Foreskin melanocyte (primary cell): ENCODE measurements at places on chromosomes 5 and 9.

DNA sequence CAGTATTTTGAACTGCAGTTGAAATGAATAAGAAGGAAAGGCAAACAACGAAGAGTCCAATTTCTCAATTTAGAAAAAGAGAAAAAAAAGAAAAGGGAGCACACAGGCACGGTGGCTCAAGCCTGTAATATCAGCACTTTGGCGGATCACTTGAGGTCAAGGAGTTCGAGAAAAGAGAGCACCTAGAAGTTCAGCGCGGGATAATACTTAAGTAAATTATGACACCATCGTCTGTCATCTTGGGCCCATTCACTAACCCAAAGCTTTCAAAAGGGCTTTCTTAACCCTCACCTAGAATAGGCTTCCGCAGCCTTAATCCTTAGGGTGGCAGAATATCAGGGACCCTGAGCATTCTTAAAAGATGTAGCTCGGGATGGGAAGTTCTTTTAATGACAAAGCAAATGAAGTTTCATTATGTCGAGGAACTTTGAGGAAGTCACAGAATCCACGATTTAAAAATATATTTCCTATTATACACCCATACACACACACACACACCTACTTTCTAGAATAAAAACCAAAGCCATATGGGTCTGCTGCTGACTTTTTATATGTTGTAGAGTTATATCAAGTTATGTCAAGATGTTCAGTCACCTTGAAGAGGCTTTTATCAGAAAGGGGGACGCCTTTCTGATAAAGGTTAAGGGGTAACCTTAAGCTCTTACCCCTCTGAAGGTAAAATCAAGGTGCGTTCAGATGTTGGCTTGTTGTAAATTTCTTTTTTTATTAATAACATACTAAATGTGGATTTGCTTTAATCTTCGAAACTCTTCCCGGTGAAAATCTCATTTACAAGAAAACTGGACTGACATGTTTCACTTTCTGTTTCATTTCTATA, 602 bp upstream of the CD274 start:
- DNase-seq: no peak

DNA sequence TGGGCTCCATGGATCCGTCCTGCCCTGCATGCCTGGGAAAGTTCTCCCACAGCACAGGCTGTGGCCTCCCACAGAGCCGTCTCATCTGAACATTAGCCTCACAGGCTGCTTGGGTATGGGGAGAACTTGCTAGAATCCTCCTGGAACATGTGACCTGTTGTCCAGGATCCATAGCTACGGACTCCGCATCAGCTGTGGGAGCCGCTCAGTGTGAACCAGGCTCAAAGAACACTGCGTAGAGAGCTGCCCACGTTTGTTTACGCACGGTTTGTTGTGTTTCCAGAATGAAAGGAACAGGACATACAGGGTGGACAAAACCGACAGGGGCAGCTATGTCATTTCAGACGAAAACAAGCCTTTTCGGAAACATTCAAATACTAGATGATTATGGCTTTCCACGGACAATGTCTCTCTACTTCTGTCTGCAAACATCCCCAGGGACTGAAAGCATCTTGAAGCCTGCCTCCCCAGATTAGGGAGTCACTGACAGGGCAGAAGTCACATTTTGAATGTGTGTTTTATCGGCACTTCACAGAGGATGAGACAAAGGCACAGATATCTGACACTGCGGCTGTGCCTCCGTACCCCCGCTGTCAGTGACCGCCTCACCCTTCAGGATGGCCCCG, 390.3 kb downstream of the GADD45G start:
- no peak for DNase-seq

DNA sequence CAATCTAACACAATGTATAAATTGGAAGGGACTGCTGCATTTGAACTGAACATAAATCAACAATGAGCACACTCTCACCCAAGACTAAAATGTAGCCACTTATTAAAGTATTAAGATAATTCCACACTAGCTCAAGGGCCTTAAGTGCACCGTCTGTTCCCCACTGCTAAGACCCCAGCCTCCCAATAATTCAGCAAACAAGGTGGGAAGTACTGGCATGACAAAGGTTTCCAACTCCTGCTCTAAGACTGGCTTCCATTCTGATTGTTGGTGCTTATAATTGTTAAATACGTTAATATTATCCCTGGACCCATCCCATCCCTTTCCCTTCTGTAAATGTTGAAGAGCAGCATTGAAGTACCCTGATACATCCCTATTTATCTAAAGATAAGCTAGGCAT, 636.7 kb downstream of the NR2F1-AS1 start:
- no peak for DNase-seq

- peak; percentile 76 for DNase-seq
Measured at GRCh38 chr5:177025101-177025601, 2.7 kb downstream of the ZNF346 start.

GRCh38 chr9:31119890-31120454, 1264.5 kb upstream of the ACO1 start:
- DNase-seq: peak; percentile 42

GRCh38 chr9:134704498-134704897, 62.9 kb downstream of the COL5A1 start:
- DNase-seq: no peak

GRCh38 chr9:119369680-119370366, 588 bp upstream of the BRINP1 start:
- no peak for DNase-seq

GRCh38 chr5:74390822-74391221, 249.7 kb downstream of the ENC1 start:
- DNase-seq: no peak

- DNase-seq: no peak
Measured at GRCh38 chr5:140018096-140018481, 25.0 kb downstream of the NRG2 start.

GRCh38 chr5:43115968-43116367, 4.7 kb upstream of the ZNF131 start:
- no peak for DNase-seq

DNA sequence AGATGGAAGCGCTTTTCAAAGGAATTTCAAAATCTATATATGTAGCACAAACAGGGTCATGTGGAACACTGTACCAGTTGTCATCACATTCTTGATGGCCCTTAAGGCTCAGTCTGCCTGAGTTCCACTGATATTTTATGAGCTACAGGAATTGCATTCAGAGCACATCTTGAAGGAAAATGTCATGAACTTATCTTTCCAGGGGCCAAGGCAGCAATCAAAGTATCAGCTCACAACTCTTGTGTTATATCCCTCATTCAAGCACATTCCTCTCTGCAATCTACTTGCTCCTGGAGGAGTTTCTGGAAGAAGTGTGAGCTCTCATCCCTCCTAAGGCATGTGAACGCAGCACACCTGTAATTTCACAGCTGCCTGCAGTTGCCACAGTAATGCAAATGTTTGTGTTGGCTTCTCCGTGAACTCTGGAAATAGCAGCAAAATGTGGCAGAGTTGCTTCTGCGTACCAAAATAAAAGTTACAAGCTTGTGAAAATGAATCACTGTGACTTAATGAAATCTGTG, 89.7 kb upstream of the EQTN start:
- DNase-seq: no peak

DNA sequence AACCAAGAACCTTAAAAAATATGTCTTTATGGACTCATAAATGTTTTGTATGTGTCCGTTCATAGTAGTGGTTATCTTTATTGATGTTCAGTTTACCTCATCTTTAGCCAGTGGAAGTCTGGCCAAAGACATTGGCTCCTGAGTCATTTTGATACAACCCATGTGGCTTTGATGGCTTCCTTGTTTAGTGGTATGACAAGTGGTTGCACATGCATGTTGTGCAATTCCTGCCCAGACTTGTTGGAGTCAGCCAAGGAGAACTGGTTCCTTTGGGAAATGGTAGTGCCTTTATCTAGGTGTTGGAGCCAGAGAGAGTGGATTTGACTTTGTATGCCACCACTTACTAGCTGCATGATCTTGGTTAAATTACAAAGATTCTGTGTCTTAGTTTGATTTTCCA, 94.3 kb downstream of the RPS23 start:
- no peak for DNase-seq

- DNase-seq: no peak
Measured at GRCh38 chr5:58019614-58020013, 440.3 kb downstream of the PLK2 start.

DNA sequence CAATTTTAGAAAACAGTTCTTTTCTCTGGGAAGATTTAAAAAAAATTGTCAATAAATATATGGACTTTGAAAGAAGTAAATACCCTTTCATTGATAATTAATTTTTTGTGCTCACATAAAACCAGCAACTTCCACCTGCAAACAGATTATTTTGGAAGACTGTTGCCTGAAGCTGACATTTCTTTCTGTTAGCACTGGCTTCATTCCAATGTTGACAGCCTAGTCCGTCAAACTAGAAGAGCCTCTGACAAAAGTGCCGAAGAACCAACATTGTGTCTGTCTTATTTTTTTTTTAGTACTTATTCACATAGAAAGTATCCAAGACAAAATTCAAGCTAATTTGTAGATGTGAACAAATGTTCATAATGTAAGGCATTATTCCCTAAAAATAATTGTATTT, 108.6 kb upstream of the TMEM161B start:
- no peak for DNase-seq

DNA sequence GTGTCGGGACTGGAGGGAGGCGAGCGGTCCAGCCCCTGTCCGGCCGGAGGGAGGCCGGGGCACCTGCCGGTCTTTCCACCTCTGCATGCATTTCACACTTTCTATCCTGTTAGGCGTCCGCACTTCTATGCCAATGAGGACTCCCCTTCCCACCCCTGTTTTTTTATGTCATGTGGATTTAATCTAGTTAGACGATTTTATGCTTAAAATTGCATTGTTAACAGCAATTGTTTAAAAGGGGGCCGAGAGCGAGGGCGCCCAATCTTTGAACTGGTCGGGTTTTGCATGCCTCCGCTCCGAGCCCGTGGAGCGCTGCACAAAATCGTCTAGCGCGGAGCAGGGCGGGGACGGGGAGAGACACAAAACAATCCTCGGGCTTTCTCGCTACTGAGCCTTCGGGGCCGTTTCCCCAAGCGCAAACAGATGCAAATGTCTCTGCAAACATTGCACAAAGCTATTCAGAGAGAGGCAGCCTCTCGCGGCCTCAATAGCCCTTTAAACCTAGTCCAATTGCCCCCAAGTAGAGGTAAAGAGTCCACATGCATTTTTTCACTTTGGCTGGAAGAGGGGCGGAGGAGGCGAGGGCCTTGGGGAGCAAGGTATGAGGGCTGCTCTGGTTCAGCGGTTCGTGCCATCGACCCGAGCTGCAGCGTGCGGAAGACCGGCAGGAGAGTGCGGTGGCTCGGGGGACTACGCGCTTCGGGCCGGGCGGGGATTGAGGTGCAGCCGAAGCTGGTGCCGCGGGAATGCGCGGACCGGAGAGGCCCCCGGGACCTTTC, 37.5 kb upstream of the TIFAB start:
- no peak for DNase-seq
